Effector CD4-positive, alpha-beta T cell (primary cell): ENCODE measurements at places on chromosomes 7 and 10.

DNA sequence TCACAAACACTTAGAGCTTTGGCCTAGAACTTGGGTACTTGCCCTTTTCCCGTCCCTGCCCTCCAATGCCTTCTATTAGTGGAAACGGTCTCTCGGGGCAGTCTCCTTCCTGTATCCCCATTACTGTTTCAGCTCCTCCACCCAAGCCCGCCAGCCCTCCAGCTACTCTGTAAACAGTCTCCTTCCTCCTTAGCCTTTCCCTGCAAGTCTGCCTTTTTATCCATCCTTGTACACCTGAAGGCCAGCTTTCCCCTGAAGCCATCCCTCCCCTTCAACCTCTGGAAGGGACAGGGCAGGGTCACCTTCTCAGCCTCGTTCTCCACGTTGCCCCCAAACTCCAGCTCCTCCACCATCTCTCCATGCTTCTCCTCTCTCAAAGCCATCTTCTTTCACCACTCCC lies 108.1 kb upstream of the ZNF746 start:
- no peak for DNase-seq

DNA sequence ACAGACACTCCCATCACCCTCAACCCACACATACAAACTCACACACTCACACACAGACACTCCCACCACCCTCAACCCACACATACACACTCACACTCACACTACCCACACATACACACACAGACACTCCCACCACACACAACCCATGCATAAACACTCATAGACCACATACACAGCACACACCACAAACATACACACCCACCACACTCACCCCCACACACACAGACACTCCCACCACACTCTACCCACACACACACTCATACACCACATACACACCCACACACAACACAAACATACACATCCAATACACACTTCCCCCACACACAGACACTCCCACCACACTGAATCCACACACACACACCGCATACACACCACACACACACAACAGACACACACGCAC lies 521.2 kb downstream of the TCERG1L start:
- DNase-seq = no peak

- DNase-seq = no peak
Measured at GRCh38 chr7:104137971-104138370, 69.8 kb downstream of the ORC5 start.

- no peak for DNase-seq
Measured at GRCh38 chr7:140982508-140982907, 32.2 kb downstream of the MRPS33 start.

DNA sequence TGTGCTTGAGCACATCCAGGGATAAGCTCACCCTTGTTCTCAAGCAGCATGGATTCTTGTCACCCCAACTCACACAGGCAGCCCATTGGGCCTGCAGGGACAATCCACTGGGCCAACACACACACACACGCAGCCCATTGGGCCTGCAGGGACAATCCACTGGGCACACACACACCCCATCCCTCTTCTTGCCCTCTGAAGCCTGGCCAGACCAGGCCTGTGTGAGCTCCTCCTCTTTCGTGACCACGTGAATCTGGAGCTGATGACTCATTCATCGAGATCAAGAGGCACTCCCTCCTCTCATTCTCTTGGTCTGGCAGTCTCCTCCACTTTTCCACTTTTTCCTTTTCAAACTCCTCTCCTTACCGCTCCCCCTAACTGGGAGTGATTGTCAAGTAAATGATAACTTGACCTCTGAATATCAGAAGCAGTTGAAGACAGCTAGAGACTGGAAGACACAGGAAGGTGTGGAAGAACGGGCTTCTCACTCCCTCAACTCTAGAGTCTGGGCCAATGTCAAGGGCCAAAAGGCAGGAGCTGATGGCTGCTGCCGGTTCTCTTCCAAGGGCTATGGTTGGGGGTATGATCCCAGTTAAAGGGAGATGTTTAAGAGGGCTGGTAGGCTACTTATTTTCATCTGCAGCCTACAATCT lies 89.7 kb downstream of the HIPK2 start:
- DNase-seq = no peak

- DNase-seq = no peak
Measured at GRCh38 chr10:132423966-132424861, 27.2 kb downstream of the PWWP2B start.

DNA sequence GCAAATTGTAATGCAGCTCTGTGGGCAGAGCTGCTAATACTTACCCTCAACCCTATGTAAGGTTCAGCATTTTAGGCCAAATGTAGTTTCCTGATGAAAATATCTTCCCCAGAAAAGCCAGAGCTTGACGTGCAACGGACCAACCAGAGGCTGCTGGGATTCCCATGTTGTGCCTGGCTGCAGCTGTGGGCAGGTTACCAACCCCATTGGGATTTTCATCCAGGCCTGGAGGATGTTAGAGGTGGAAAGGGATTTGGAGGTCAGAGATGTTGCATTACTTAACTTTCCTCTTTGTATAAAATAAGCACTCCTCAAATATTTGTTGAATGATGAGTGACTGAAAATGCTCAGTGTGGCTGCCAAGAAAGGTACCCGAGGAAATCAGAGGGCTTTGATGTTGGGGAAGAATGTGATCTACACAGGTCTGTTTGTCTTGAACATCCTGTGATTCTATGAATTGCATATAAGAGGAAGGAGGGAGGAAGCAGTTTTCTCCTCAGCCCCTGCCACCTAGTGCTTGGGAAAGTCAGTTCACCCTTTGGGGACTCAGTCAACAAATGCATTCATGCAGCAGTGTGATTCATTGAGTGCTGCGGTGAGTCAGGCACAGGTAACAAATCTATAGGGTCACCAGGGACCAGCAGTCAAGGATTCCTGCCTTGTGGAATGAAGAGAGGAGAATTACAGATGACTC lies 487.2 kb downstream of the RPS24 start:
- DNase-seq = no peak

DNA sequence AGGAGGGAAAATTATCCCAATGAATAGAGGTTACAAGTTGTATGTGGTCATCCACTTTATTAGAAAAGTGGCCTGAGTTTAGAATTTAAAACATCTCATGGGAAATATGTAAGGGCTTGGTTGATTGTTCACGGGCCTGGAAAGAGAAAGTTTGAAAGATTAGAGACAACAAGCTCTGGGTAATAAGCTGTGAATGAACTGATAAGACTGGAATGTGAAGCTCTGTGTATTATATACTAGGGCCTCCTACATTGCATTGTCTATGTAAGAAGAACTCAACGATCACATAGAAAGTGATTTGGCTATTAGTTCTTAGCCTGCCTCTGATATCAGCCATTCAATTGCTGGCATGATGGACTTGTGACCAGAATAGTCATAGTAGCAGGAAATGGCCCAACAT lies 199.2 kb upstream of the MAGI2 start:
- DNase-seq = no peak
